NCI-H510A (cell line): ENCODE measurements at places on chromosomes 2 and 18.
A peak's percentile ranks its signal among the peaks of the same experiment; 100 is the strongest.

DNA sequence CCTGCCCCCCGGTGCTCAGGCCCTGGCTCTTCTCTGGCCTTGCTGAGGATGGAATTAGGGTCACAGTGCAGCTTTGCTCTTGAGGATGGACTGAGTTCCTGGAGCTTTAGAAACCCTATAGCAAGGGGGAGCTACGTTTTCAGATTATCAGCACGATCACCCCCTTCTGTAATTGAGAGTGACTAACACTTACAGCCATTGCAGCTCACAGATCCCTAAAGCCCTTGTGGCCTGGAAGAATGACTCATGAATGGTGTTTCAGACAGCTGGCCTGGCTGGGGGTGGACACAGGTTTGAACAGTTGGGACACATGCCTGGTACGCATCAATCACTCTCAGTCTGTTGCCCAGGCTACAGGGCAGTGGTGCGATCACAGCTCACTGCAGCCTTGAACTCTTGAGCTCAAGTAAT is 79.7 kb upstream of the IGFBP5 start:
- peak; percentile 50 for DNase-seq

DNA sequence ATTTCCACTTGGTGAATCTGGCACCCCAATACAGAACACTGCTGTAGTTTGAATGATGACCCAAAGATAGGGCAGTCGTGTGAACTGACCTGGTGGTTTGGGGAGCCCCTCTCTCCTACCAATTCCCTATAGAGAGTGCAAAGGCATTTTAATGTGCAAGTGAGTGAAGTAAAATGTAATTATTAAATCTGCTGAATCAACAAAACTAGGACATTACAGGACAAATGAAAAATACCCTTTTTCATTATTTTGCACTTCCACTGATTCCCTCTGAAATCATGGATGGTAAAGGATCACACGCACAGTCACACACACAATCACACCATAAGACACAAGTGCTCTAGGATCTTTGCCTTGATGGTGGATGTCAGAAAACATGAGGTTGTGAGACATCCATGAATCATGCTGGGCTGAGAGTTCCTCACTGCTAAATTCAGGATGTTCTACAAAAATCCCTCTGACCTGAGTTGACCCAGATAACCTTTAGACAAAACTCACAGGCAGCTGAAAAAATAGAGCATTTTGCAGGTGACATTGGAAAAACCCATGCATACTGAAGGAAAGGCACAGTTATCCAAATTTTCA is 197.4 kb downstream of the FBXO15 start:
- DNase-seq: no peak

DNA sequence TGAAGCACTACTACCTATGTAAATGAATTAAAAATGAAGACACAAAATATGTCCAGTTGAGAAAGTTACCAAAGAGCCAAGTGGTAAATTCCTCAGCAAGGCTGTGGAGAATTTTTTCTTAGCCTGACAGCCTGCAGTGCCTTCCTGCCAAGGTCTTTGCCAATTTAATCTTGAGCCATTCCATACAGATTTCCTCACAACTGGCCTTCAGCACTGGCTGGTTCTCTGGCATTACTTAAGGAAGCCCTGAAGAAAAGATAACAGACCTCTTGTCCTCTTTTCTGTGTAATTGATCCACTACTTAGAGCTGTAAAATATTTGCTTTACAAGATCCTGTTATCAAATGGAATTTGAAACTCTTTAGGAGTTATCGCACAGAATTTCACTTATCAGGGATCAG is 334.2 kb upstream of the LRRTM1 start:
- no peak for DNase-seq

DNA sequence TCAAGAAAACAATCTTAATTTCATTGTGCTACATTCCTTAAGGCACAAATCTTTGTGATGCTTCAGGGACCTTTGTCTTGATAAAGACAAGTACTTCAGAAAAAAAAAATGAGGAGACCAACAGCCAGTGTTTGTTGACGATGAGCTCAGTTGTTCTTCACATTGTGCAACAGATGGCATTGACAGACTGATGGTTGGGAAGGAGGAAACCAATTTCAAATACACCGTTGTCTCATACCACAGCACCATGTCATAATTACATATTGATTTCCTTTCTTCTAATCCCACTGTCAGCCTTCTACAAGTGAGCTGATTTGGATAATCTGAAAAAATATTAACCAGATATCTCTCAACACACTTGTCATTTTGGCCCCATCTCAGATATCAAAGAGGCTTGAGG is 53.7 kb upstream of the GRB14 start:
- no peak for DNase-seq

DNA sequence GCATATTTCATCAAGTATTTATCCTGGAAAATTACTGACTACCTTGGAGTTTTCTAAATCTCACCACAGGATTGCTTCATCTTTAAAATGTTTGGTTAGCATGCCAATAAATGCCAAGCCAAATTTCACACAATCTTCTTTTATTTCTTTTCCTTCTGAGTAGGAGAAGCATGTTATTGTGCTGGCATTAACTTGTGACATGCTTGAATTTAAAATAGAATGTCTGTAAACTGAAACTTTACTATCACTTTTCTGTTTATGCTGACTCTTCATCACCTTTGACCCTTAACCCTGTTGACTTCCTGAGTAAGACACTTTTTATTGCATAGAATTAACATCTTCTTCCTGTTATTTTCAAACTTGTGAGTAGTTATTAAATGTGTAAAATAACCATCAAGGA is 56.2 kb upstream of the LRRTM4 start:
- DNase-seq: no peak

- DNase-seq: no peak
Observed at GRCh38 chr18:64165906-64166305, 17.0 kb upstream of the LINC00305 start.

DNA sequence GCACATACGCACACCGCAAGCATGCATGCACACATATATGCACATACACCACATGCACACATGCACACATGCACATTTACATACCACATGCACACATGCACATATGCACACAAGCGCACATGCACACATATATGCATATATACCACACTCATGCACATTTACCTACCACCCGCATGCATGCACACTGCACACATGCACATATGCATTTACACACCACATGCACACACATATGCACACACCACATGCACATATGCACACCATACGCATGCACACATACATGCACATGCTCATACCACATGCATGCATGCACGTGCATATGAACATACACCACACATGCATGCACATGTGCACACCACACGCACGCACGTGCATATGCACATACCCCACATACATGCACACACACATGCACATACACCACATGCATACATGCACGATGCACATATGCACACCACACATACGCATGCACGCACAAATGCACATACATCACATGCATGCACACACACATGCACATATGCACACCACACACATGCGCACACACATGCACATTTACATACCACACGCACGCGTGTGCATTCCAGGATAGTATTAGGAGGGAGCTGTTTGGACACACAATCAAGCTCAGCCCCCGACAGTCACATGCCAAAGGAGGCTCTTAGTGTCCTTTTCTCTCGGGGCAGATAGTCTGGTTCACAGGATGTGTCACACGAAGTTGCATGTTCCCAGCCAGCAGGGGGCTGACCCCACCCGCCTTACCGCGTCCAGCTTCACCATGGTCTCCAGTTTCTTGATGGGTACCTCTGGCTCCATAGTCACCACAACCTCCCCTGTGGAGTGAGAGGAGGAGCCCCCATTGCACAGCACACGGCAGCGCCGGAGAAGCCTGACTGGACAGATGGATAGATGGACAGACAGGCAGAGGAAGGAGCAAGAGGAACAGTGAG is 5.9 kb downstream of the OTOF start:
- DNase-seq: no peak

- no peak for DNase-seq
Observed at GRCh38 chr2:174776675-174777074, 12.4 kb upstream of the CHRNA1 start.

- DNase-seq: no peak
Observed at GRCh38 chr18:27665264-27665799, 480.2 kb upstream of the CHST9 start.

DNA sequence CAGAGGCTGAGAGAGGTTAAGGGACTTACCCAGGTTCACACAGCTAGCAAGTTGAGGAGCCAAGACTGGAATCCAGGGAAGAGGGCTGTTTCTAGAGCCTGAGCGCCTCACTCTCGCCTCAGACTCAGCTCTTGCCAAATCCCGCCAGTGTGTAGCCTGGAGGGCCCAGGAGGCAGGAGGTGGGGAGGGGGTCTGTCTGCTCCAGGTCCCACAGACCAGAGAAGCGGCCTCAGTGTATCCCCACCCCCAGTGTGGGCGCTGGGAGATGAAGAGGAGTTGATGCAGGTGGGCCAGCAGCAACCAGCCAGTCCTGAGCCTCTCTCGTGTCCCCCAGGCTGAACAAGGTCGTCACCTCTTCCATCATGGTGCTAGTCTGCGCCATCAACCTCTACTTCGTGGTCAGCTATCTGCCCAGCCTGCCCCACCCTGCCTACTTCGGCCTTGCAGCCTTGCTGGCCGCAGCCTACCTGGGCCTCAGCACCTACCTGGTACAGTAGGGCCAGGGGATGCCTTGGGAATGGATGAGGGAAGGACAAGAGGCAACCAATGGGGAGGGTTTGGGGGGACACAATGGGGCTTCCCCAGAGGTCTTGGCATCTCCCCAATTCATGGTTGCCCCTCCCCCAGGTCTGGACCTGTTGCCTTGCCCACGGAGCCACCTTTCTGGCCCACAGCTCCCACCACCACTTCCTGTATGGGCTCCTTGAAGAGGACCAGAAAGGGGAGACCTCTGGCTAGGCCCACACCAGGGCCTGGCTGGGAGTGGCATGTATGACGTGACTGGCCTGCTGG is 5.2 kb upstream of the CTDSP1 start:
- no peak for DNase-seq

DNA sequence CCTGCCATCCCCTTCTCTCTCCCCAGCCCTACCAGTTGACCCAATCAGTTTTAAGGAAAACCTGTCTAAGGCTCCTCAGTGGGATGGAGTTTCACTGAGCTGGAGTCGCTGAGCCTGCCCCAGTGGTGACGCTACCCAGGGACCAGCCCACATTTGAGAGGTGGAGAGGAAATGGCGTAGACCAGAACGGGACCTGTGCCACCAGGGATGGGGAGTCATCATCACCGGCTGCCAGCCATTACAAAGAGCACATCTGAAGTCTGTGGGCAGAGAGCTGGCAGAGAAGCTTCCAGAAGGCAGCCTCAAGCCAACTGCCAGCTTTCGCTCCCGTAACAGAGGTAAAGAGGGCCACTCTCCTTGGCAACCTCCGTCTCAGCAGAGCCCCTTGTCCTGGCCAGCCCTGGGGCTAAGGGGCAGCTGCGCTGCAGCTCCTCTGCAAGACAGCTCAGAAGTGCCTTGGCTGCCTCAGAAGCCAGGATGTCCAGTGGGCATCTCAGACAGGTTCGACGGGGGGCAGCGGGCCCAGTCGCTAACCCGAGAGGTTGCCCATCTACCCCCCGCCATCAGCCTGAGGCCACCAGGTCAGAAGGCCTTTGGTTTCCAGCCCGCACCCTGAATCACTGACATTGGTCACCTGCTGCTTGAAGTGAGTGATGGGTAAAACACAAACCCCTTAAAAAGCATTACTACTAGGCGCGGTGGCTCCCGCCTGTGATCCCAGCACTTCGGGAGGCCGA is 15.4 kb downstream of the SDC1 start:
- DNase-seq: no peak

GRCh38 chr18:60537074-60537473 is 164.5 kb upstream of the MC4R start:
- DNase-seq: no peak

- no peak for DNase-seq
Observed at GRCh38 chr2:225074366-225074765, 32.1 kb upstream of the DOCK10 start.

GRCh38 chr2:127083819-127084503 is 23.0 kb downstream of the BIN1 start:
- no peak for DNase-seq

DNA sequence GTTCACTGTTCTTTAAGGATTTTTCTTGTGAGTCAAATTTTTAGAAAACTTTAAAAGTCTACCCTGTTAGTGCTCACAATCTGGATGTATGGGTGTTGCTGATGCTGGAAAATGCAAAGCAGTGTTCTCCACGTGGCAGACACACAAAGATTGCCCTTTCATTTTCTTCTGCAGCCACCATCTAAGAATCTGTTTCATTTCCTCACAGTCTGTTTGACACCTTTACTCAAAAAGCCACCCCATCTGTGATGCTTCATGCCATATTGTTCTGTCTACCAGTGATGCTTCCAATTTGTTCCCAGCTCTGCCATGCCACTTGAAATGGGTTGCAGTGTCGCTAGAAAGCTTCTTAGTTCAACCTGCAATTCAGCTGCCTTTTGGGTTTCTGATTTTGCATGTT is 464.2 kb upstream of the UBE2E3 start:
- DNase-seq: no peak

DNA sequence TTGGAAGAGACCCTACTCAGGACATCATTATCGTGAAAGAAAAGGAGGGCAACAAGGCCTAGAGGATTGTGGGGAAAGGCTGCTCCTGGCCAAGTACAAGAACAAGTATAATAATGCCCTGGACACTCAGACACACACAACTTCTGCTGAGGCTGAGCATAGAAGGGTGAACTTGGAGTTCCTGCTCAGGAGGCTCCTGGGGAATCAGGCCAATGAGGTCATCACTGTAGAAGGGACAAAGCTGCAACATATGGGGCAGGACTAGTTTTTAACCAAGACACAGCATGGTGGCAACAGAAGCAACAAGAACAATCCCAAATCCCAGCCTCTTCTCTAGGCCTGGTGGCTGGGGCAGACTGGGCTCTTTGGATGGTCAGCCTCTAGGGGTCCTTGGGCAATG is 102.6 kb downstream of the POLR1A start:
- no peak for DNase-seq

DNA sequence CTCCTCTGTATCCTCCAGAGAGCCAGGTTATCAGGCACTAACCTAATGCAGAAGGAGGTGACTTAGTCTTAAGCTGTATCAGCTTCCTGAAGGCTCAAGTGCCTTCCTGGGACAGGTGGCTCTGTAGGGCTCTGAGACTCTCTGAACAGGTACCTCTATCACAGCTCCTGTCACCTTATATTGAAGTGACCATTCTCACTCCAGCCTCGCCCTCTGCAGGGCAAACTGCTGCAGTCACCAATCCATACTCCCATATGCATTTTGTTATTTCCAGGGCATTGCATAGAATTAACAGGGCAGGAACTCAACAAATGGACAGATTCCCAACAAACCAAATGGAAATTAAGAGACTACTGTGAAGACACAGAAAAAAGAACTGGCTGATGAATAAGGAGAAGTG is 203.0 kb upstream of the REV1 start:
- no peak for DNase-seq

GRCh38 chr2:102424754-102425153 is 1.8 kb downstream of the IL18RAP start:
- no peak for DNase-seq

DNA sequence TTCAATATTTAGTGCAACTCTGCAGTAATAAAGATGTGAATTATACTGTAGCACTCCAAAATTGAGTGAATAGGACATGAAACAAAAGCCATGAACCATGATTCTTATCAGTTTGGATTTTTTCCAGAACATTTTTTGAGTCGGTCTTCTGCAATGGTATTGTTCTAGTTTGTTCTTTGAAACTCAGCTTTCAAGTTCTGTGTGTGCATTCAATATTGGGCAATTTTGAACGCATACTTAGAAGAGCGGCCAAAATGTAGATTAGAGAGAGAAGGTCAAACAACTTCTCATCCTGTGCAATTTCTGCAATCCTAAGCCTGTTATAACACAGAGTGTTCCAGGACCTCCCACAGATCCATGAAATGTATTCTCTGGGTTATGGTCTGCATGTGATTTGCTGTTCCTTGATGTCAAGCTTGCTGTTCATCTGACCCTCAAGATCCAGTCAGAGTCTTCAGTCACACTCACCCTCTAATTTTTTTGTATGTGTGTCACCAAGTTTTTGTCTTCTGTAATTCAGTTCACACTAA is 48.3 kb downstream of the TSPYL6 start:
- DNase-seq: no peak

GRCh38 chr18:57664568-57665165 is 43.0 kb upstream of the NARS1 start:
- DNase-seq: no peak
